ENCODE measurements at places on chromosomes 7 and 10.

DNA sequence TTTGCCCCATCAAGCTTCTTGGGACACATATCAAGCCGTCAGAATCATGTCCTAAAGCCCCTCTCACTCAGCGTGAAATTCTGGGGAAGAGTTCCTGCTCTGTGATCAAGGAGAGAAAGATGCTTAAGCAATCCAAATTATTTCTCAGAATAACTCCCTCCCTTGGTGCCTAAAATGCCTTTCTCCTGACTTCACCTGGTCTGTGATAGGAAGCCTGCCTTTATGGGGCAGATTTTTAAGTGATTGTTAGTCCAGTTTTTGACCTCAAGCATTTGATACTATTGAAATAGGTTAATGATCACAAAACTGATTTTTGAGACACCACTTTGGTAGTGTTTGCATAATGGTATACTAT is 76.4 kb upstream of the MAGI2 start:
- DNase-seq: peak; percentile 18

DNA sequence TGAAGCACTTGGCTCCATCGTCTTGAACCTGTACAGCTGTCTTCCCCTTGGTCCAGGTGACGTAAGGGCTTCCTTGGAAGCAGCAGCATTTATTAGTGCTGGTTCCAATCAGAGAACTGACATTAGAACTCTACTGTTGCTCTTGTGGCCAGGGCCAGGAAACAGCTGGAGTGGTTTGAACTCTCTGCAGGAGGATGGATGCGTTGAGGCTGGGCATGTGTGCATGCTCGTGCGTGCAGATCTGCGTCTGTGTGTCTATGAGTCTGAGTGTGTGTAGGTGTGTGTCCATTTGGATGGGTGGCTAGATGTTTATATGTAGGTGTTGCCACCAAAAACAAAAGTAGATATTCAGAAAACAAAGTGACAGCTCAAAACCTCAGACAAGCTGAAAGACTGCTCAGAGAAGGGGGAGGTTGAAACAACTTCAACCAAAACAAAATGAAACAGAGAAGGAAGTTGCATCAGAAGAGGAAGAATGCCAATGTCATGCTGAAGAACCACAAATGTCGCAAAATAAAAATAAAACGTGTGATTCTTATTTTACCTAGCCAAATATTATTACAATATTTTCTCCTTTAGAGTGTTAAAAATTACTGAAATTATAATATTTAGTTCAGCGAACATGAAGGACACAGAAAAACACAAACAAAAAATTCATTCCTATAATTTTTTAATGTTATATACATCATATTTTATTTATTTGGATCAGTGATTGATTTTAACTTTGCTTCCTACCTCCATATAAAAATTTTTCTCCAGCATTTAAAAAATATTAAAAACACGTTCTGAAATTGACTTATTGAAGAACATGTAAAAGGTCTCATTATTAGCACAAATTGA is 96.1 kb upstream of the MKLN1 start:
- DNase-seq: peak; percentile 18

DNA sequence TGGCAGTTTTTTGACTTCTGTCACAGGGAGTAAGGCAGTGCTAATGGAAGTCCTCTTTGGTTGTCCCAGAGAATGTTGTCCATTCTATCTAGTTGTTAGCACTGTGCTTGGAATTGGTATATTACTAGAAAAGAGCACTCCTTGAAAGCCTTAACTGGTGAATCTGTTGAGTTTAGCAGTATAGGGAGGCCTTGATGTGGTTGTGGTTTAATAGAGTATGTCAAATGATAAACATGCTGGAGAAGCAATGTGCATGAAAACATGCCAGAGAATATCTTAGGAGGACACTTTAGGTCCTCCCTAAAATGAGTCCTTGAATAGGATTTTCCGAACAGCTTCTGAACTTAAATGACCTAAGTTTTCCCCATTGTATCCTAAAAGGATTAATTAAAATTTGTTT is 98.6 kb downstream of the BTRC start:
- no peak for DNase-seq

- no peak for DNase-seq
Measured at GRCh38 chr7:100122067-100122466, 2.6 kb downstream of the CNPY4 start.

DNA sequence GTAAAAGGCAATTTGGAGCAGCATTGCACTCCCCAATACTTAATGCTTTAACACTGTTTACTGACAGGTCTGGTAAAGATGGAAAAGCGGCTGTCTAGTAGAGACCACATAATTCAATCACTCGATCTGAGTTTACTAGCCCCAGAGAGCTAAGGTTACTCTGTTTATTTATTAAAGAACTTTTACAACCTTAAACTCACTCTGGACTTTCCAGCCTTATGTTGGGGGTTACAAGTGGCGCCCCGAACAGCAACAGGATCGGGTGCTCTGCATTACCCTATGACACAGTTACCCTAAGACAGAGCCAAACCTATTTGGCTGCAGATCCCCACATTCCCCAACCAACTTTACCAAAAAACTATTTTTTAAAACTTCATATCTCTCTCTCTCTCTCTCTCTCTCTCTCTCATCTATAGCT is 43.9 kb downstream of the MRPS24 start:
- no peak for DNase-seq

DNA sequence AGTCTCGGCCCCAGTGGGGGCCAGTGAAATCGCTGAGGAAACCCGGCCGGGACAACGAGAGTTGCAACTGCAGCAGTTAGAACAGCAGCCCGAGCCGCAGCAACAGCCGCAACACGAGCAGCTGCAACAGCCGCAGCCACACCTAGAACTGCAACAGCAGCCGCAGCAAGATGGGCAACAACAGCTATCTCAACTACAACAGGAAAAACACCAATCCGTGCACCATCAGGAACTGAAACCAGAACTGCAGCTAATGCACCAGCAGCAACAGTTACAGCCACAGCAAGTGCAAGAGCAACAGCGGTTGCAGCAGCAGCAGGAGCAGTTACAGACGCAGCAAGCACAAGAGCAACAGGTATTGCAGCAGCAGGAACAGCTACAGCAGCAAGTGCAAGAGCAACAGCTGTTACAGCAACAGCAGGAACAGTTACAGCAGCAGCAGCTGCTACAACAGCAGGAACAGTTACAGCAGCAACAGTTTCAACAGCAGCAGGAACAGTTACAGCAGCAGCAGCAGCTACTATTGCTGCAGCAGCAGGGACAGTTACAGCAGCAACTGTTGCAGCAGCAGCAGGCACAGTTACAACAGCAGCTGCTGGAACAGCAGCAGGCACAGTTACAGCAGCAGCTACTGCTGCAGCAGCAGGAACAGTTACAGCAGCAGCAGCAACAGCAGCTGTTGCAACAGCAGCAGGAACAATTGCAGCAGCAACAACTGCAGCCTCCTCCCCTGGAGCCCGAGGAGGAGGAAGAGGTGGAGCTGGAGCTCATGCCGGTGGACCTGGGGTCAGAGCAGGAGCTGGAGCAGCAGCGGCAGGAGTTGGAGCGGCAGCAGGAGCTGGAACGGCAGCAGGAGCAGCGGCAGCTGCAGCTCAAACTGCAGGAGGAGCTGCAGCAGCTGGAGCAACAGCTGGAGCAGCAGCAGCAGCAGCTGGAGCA is 6.1 kb downstream of the ZNF853 start:
- DNase-seq: no peak

DNA sequence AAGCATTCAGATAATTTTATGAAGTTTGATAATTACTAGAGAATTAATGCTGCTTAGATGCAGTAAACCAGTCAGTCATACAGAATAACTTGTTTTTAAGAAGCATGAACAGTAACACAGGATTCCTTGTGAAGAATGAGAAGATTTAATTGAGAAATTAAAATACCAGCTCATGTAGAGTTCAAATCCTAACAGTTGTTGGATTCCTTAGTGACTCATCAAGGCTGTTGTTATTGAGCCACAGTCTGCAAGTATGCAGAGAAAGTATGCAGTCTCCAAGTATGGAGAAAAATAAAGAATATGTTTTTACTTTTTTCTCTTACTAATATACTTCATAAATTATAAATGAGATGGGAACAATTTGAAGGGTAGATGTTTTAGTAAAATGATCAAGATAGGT is 30.2 kb upstream of the CYP26C1 start:
- peak; percentile 82 for DNase-seq

DNA sequence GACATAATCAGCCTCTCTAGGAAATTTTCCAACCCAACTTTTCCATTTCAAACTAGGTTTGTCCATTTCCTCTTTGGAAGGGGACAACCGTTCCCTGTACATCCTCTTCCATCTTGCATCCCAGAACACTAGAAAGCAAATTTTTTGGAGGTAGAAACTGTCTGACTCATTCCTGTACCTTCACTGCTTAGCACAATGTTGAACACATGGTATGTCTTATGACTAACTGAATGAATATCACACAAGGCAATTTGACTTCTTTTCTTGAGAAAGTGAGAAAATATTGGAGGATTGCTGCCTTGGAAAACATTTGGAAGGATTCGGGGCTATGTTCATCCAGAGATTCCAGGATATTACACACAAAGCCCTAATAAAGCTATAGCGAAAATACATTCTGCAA is 289.1 kb downstream of the FGFR2 start:
- no peak for DNase-seq

- DNase-seq: peak; percentile 89
Measured at GRCh38 chr7:137898839-137899721, 52.3 kb upstream of the DGKI start.

All from GM03348 (cell line).